Activated T-helper 2 cell treated with anti-CD3 and anti-CD28 coated beads, Interferon-gamma antibody, Interleukin-2, Interleukin-4, amounts not matched to agents 10 μg/mL and 5 μg/mL and 100 μg/mL, durations not matched to agents 14 hours and 24 hours and 36 hours (primary cell): ENCODE measurements at places on chromosomes 3 and 15.

DNA sequence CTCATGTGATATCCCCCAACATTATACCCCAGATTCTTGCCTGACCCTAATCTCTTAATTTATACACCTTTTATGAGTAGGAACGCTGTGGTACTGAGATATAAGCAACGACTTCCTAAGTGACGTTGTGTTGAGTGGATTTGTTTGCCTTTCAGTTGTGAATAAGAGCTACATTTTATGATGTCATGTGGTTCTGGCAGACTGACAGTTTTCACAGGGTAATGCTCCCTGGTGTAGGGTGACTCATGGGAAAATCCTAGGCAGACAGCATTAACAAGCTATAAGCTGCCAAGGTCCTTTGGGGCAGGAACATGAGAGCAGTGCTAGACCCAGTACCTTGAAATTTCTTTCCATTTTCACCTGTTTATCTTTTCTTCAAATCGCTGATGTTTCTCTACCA, 11.2 kb downstream of the C3orf52 start:
- no peak for DNase-seq

GRCh38 chr3:49019941-49020329, 1.6 kb upstream of the DALRD3 start:
- no peak for DNase-seq

DNA sequence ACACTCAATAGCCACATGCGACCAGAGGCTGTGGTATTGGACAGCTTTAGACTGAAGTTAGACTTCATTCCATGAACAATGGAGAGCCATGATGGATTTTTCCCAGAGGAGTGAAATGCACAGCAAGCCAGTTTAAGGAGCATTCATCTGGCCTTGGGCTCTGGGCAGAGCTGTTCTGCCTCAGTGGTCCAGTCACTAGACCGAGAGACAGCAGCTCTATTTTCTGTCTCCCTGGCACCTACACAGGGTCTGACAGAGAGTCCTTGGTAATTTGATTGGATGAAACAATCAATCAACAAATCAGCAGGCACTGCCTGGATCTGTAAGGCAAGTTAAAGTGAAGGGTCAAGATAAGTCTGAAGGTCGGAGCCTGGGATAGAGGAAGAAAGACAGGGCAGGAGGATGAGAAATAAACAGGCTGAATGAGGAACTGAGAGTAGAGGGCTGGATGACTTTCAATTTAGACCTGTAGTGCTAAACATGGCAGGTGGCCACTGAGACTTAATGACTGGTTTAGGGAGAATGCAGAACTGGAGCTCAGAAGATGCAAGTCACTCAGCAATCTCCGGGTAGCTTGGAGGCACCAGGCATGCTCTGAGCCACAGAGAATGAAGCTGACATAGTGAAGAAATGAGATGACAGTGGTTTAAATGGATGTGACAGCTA, 98.5 kb upstream of the SLC25A36 start:
- no peak for DNase-seq

DNA sequence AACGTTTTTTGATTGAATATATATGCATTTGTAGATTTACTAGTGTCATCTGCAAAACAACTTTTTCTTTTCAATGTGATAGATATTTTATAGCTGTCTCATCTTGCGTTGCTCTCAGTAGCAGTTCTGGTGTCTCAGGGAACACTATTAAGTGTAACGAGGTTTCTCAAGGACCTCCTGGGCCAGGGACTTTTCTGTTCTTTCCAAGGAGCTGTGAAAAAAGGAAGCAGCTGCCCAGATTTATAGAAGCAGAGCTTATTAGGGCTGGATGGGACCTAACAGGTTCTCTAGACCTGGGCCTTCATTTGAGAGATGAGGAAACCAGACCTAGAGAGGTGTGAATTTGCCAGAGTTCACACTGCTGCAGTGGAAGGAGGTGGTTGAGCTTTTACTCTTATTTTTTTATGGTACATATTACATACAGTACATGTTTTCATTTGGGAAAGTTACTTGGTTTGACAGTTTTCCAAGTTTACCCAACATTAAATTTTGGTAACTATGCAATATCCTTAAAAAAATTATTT, 16.1 kb downstream of the MAP2K1 start:
- DNase-seq: no peak

GRCh38 chr3:5197470-5198312, 10.2 kb downstream of the EDEM1 start:
- DNase-seq: no peak

DNA sequence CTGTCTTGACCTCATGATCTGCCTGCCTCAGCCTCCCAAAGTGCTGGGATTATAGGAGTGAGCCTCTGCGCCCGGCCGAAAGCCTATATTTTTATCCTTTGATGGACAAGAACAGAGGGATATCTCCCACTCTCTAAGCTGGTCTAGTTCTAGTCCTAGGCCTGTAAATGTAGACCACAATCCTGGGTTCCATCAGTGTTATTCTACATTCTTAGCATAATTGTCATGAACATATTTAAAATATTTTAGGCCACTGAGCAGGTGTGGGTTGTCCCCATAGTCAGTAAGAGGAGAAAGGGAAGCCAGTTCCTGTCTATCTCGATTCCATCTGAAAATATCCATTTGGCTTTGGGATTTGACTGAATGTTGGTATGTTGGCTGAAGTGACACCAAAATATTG, 118.1 kb downstream of the EBLN2 start:
- no peak for DNase-seq

DNA sequence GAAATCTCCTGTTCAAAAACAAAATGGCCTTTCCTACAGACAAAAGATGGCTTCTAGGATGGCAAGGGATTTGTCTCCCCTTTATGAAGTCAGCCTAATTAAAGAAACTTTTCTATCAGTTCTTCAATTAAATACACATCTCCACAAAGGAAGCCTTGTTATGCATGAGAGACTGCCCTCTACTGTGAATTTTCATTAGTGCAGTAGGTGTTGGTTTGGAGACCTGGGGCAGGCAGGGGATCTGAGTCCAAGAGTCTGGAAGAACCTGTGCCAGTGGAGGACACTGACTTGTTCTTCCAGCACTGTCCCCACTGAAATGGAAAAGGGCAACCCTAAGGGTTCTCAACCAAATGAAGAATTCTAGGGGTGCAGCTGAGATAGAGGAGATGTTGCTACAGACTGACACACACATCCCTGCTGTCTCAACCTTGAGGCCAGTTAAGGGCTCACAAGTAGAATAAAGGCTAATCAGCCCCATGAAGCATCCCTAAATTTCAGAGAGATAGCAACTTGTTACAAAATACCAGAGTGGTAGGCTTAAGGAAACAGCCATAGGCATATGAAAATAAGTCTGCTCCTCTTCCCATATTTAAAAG, 174.0 kb upstream of the PRICKLE2 start:
- DNase-seq: no peak

DNA sequence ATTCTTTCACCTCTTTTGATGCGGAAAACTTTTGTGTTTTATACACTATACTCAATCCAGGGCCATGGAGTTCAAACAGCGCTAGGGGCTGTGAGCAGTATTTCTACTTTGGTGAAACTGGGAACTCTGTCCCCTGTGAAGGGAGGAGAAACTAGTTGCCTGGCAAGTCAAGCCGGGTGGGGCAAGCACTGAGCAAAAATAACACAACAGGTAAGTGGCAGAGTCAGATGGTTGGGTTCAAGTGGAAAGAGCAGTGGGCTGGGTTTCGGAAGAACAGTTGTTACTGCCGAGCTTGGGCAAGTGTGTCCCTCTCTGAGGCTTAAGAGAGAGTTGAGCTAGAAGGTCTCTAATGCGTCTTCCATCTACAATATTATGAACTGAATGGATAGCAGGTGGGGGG, 59.7 kb upstream of the ROPN1 start:
- DNase-seq: no peak

DNA sequence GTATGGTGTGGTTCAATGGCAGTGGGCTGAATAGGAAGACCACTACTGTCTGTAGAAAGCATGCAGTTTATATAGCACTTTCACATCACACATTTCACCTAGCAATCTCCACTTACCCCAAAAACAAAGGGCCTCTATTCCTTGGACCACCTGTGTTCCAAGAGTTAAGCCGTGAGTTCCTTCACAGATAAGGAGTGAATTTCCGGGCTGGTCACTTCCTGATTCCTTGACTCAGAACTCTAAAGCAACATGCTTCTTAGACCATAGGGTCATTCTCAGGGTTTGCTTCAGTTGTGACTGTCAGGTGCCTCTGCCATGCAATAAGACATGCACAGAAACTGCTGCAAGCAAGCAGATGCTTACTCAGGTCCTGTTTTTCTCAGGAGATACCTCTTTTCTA, 588.5 kb upstream of the TGFBR2 start:
- DNase-seq: no peak

DNA sequence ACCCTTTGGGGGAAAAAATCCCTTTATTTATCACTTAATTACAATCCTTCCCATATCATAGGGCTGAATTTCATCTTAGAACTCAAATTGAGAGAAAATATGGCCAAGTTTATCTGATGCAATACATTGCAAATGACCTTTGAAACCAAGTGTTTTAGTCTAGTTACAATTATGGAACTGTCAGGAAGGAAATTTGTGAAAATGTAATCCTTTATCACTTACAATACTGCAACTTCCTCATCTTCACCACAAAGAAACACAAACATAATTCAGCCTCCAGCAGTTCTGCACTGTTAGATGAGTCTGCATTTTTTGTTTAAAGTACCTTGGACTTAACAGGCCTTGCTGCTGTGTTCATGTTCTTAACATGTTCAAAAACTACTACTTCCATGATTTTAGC, 4.6 kb downstream of the CCPG1 start:
- DNase-seq: no peak

GRCh38 chr15:81113204-81113657, 20.8 kb upstream of the CFAP161 start:
- DNase-seq: no peak

- DNase-seq: no peak
Measured at GRCh38 chr15:101201411-101202174, 50.3 kb downstream of the CHSY1 start.

- no peak for DNase-seq
Measured at GRCh38 chr3:46931631-46932331, 44.8 kb downstream of the CCDC12 start.

DNA sequence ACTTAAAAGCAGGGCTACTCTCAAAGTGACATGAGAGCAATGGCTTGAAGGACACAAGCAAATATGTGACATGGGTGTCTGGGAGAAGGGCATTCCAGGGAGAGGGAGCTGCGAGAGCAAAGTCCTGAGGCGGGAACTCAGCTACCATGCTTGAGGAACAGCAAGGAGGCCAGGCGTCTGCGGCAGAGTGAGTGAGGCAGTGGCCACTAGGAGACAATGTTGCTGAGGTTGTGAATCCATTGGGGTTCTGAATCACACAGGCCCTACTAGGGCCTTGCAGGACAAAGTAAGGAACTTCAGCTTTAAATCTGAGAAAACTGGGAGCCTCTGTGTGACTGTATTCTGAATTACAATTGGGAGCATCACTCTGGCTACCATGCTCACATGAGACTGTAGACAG, 94.1 kb upstream of the PRICKLE2 start:
- no peak for DNase-seq

GRCh38 chr3:80052271-80052670, 284.5 kb upstream of the ROBO1 start:
- DNase-seq: no peak

DNA sequence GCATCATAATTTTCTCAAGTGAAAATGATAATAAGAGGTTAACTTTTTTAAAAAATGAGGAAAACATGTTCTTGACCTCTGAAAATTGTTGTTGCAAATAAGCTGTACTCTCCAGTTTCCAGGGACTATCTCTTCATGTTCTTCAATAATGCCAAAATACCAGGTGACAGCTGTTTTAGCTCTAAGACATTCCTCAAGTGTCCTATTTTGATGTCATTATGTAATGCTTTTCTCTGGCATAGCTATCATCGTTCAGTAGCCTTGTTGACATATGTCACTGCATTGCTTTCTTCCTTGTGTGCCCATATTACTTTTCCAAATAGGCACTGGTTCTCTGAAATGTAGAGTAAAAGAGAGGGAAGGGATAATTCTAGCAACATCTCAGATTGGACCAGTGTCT, 5.7 kb upstream of the FILIP1L start:
- no peak for DNase-seq

DNA sequence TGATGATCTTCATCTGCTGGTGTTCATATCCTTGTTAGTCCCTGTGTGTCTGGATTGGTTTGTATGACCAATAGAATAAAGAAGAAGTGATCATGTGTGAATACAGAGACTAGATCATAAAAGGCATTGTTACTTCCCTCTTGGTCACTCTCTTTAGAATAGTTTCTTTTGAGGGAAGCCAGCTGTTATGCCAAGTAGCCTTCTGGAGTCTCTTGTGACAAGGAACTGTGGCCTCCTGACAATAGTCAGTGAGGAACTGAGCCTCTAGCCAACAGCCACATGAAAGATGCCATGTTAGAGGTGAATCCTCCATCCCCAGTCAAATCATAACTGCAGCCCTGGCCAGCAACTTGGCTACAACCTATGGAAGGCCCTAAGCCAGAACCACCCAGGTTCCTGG, 63.0 kb upstream of the SMAD3 start:
- no peak for DNase-seq

DNA sequence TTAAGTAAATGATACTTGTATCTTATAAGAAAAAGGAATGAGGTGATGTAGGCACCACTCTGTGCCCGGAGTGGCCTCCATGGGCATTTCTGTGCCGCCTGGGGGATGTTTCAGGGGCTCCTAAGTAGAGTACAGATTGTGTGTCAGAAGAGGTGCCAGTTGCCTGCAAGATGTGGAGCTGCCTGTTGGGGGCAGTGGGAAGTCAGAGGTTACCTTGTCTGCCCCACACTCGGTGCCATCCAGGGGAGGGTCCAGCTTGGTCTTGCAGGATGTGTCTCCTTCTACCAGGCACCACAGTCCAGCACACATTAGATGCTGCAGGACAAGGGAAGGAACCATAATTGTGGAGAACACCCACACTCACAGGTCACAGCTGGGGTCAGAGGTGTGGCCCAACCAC, 208.8 kb downstream of the ADAMTS17 start:
- DNase-seq: no peak

DNA sequence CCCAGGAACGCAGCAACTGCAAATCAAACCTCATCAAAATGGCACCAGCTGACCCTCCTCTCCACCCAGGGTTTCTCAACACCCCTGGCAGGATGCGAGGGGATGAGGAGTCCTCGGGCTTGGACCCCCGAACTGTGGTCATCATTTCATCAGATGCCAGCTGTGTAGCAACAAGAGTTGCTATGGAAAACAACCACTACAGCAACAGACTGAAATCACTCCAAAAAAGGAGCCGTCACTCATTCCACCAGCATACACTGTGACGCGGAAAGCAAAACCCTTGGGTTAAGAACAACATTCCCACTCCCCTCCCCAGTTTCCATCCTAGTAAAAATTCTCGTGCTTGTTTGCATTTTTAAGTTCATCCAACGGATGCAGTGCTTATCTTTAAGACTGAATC, 40.1 kb downstream of the VGLL4 start:
- no peak for DNase-seq

GRCh38 chr3:165830746-165831145, 6.5 kb downstream of the BCHE start:
- DNase-seq: no peak

- no peak for DNase-seq
Measured at GRCh38 chr15:85154061-85154460, 172.4 kb downstream of the PDE8A start.
